ENCODE measurements at places on chromosomes 1 and 21.

- no peak overlapping the region for H3K27ac ChIP-seq
- no peak for DNase-seq
- H3K27me3 ChIP-seq = no peaks in the 10 kb centered on the region
These were observed 57.5 kb downstream of the KIAA0319L start for GRCh38 chr1:35499652-35500176.

DNA sequence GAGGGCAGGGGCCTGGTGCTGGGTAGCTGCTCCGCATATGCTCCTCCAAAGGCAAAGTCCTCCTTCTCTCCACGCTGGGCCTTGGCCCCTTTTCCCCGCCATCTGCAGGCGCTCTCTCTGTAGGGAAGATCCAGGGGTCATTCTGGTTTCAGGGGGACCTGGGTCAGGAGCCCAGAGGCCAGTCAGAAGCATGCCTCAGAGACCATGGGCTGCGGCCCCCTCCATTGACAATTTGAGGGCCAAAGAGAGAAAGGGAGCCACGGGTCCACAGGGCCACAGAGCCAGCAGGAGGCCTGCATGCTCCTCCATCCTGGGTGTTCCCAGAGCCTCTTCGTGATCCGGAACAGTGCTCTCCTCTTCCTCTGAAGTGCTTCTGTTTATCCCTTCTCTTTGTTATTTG is 2.1 kb upstream of the CLDN19 start:
- H3K4me1 ChIP-seq = peaks cover 15% of the 10 kb centered on the region
- H3K4me3 ChIP-seq = no peak overlapping the region
- no peaks in the 10 kb centered on the region for H3K27me3 ChIP-seq
- peak overlapping the region; percentile 68 for H3K27ac ChIP-seq

GRCh38 chr1:218315638-218316037 is 29.5 kb upstream of the TGFB2 start:
- H3K36me3 ChIP-seq = peaks cover 20% of the 10 kb centered on the region
- H3K4me1 ChIP-seq = no peaks in the 10 kb centered on the region
- DNase-seq = no peak

- peak; percentile 57 for DNase-seq
- no peak overlapping the region for H3K27ac ChIP-seq
- peaks cover 3% of the 10 kb centered on the region for H3K27me3 ChIP-seq
These were observed 47.1 kb upstream of the ATP1A1 start for GRCh38 chr1:116325922-116326321.

- H3K27me3 ChIP-seq = no peaks in the 10 kb centered on the region
- H3K27ac ChIP-seq = no peak overlapping the region
- H3K4me1 ChIP-seq = no peaks in the 10 kb centered on the region
- no peak overlapping the region for H3K4me3 ChIP-seq
- DNase-seq = no peak
These were observed 303.2 kb downstream of the RWDD3 start for GRCh38 chr1:95537176-95537575.

DNA sequence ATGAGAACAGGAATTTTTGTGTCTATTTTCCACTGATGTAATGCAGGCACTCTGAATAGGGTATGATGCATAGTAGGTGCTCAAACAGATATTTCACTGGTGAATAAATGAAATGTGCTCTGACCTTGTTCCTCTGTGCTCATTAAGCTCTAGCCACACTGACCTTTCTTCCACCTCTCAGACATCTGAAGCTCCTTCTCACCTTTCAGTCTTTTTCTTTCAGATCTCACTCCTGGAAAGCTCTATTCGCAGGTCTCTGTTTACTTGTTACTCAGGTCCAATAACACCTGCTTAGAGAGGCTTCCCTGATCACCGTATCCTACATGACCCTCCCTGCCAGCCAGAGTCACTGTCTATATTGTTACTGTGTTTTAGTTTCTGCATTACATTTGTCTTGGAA is 59.2 kb upstream of the IVNS1ABP start:
- DNase-seq = no peak
- no peaks in the 10 kb centered on the region for H3K4me1 ChIP-seq
- H3K27ac ChIP-seq = no peak overlapping the region
- no peaks in the 10 kb centered on the region for H3K27me3 ChIP-seq
- H3K4me3 ChIP-seq = no peak overlapping the region
- H3K36me3 ChIP-seq = no peaks in the 10 kb centered on the region

All from SJCRH30 (cell line).